ENCODE measurements at places on chromosomes 11 and 22.
A peak's percentile ranks its signal among the peaks of the same experiment; 100 is the strongest.

GRCh38 chr11:78796956-78797355 is 222.3 kb upstream of the NARS2 start:
- peaks cover 34% of the 10 kb centered on the region for H3K4me1 ChIP-seq
- H3K27me3 ChIP-seq = no peaks in the 10 kb centered on the region
- no peak overlapping the region for H3K4me3 ChIP-seq
- no peak overlapping the region for H3K27ac ChIP-seq

- no peaks in the 10 kb centered on the region for H3K36me3 ChIP-seq
- H3K27ac ChIP-seq = no peak overlapping the region
- no peak overlapping the region for H3K4me3 ChIP-seq
These were observed 29.1 kb downstream of the OPCML start for GRCh38 chr11:133503236-133503635.

GRCh38 chr11:1733716-1734640 is 16.4 kb downstream of the IFITM10 start:
- H3K27ac ChIP-seq = peak overlapping the region; percentile 40
- DNase-seq = no peak
- peaks cover 78% of the 10 kb centered on the region for H3K27me3 ChIP-seq
- H3K36me3 ChIP-seq = no peaks in the 10 kb centered on the region
- peaks cover 14% of the 10 kb centered on the region for H3K4me1 ChIP-seq

GRCh38 chr22:29750559-29751538 is 16.0 kb downstream of the ZMAT5 start:
- no peaks in the 10 kb centered on the region for H3K36me3 ChIP-seq
- H3K27me3 ChIP-seq = no peaks in the 10 kb centered on the region

DNA sequence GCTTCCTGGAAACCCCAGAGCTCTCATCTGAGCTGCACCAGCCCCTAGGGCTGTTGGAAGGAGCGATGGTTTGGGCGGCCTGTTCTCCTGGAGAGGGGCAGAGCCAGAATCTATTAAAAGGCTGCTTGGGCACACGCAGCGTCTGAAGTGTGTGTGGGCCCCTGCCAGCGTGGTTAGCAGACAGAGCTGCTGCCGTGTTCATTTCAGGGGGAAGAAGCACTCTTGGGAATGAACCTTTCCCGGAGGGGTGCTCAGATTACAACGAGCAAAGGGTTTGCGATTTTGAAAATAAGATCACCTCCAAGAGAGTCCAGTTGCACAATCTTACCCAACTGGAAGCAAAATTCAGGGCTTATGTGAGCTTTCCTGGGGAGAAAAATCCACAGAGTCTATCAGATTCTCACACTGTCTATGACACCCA is 12.9 kb downstream of the ANO1 start:
- no peaks in the 10 kb centered on the region for H3K36me3 ChIP-seq
- peaks cover 17% of the 10 kb centered on the region for H3K27me3 ChIP-seq
- peaks cover 8% of the 10 kb centered on the region for H3K4me1 ChIP-seq
- H3K4me3 ChIP-seq = no peak overlapping the region
- H3K27ac ChIP-seq = no peak overlapping the region
- DNase-seq = no peak

DNA sequence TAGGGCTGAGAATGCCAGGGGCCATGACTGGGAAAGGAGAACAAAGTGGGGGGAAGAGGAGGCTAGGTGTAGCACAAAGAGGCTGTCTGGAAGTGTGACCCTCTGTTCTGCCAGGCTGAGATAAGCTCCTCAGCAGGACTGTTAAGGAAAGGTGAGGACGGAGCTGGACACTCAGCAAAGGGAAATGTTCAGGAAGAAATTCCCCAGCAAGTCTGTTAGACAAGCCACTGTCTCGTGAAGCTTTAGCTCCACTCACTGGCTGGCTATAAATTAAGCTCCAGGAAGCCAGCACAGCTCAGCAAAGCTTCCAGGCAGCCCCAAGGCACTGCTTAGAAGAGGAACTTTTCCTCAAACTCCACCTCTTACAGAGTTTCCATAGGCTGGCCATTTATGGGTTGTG is 181.2 kb upstream of the API5 start:
- H3K4me1 ChIP-seq = no peaks in the 10 kb centered on the region
- no peak overlapping the region for H3K27ac ChIP-seq
- DNase-seq = no peak
- no peak overlapping the region for H3K4me3 ChIP-seq

DNA sequence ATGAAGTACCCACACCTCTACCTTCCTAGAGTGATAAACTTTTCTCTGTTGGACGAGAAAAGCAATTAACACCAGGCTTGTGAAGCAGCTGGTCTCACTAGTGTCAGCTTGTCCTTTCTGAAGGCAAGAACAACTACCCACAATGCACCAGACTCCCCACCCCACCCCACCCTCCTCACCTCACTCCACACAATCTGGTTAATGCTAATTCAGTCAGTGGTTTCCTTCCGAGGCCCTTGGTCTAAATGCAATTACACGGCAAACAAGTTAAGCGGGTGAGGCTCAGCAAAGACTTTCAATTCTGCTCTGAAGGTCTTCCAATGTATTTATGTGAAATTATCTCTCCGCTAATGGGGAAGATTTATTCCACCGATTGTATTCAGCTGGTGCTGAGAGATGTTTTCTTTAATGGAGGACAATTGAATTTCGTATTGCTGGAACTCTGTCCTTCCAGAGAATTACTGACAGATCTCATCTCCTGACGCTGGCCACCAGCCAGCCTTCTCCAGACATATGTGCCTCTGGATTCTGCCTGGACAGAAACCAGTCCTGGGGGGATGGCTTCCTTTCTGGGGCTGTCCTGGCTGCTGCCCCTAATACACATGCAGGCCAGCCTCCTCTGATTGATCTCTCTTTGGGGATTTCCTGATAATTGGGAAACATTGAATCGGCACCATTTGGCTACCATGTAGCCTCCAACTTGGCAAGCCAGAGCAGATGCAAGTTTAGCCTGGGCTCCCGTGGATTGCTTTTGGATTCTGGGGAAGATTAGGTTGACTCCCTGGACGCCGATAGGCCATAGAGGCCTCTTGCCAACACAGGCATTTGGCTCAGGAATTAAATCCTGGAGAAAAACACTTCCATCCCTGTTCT is 165.8 kb upstream of the NARS2 start:
- no peak overlapping the region for H3K4me3 ChIP-seq
- H3K27ac ChIP-seq = no peak overlapping the region
- peaks cover 2% of the 10 kb centered on the region for H3K4me1 ChIP-seq

- H3K36me3 ChIP-seq = no peaks in the 10 kb centered on the region
- no peak overlapping the region for H3K27ac ChIP-seq
- no peak for DNase-seq
These were observed 60.0 kb upstream of the NUP160 start for GRCh38 chr11:47908198-47908597.

GRCh38 chr11:8989453-8989852 is 14.3 kb downstream of the NRIP3 start:
- H3K4me3 ChIP-seq = no peak overlapping the region
- DNase-seq = no peak
- H3K27ac ChIP-seq = no peak overlapping the region

DNA sequence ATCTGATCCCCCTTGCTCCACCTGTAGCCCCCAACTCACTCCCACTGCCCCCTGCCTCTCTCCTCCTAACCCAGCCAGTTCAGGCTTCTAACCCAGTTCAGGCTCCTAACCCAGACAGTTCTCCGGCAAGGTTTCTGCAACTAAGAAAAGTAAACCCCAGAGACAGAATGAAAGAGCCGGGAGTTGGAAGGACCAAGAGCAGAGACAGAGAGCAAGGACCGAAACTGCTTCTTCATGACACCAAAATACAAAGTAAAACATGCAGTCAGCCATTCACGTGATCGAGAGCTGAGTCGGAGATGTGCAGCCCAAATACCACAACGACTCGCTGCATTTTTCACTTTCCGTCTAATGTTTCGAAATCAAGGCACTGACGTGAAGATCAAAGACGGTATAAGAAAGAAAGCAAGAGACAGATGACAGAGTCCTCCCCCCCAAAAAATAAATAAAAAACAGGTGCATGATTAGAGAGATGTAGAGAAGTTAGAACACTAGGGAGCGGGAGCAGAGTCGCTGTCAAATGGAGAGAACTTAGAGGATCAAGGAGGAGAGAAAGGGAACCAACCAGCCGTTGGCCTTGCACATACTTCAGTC is 884 bp downstream of the IL10RA start:
- H3K4me3 ChIP-seq = peak overlapping the region; percentile 22
- no peak for DNase-seq
- no peaks in the 10 kb centered on the region for H3K36me3 ChIP-seq
- peaks cover 61% of the 10 kb centered on the region for H3K27me3 ChIP-seq

DNA sequence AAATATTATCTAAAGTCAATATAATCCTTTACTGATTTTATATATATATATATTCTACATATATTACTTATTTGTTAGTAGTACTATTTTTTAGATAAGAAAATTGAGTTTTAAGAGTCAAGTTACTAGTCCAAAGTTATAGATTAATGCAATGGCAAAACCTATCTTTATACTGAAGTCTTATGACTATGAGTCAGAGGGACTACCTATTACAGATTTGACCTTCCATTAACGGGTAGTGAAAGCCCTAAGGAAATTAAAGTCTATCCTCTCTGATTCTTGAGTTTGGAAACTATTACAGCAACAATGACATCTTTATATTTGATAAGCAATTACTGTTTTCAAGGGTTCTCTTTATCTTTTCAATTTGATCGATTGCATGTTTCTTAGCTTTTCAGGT is 315.8 kb downstream of the CASP12 start:
- no peaks in the 10 kb centered on the region for H3K36me3 ChIP-seq
- H3K27me3 ChIP-seq = no peaks in the 10 kb centered on the region
- H3K27ac ChIP-seq = no peak overlapping the region
- H3K4me1 ChIP-seq = peaks cover 1% of the 10 kb centered on the region
- H3K4me3 ChIP-seq = no peak overlapping the region
- no peak for DNase-seq

GRCh38 chr11:14422052-14422813 is 63.2 kb upstream of the RRAS2 start:
- DNase-seq = peak; percentile 12
- H3K27ac ChIP-seq = no peak overlapping the region
- H3K36me3 ChIP-seq = no peaks in the 10 kb centered on the region
- peaks cover 5% of the 10 kb centered on the region for H3K27me3 ChIP-seq
- H3K4me3 ChIP-seq = no peak overlapping the region

DNA sequence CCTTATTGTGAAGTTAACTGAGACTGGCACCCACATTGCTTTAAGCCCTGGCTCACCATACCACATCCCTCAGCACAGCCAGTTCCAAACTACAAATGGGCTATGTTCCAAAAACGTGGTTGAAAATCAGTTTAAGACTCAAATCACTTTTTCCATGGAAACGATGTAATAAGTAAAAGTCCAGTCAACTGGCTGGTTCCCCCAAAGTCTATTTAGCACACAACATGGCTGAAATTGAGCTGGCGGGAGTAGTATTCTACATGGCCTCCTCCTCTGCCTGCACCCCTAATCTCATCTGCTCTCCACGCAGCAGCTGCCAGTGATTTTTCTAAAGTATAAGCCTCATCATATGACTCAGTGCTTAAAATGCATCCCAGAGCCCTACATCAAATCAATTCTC is 40.9 kb upstream of the BIRC3 start:
- H3K4me1 ChIP-seq = peaks cover 46% of the 10 kb centered on the region
- no peak for DNase-seq
- H3K27me3 ChIP-seq = no peaks in the 10 kb centered on the region
- H3K36me3 ChIP-seq = no peaks in the 10 kb centered on the region

DNA sequence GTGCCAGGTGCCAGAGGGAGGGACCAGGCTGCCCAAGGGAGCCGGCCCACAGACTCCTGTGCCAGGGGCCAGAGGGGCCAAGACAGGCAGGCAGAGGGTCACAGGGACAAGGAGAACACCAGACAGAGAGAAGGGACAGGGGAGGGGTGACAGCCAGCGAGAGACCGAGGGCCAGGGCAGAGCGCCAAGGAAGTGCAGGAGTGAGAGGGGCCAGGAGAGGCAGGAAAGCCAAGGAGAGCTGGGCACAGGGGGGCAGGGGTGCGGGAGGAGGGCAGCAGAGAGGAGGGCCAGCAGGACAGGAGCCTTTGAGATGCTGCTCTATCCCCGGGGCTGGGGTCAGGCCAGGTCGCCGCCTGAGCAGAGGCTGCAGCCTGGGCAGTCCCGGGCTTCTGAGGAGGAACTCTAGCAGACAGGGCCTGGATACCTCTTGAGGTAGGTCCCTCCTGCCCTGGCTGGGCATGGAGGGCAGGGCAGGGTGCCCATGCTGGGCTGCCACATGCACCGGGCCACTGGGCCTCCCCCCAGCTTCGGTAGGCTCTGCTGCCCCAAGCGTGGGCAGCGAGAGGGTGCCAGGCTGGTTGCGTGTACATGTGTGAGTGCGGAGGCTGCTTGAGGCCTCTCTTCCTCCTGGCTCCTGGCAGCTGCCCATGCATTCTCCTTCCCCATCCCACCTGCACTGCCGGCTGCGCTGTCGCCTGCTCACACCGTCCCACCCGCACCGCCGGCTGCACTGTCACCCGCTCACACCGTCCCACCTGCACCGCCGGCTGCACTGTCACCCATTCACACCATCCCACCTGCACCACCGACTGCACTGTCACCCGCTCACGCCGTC is 12.2 kb downstream of the LSP1 start:
- DNase-seq = no peak
- no peak overlapping the region for H3K27ac ChIP-seq
- H3K36me3 ChIP-seq = no peaks in the 10 kb centered on the region
- no peak overlapping the region for H3K4me3 ChIP-seq
- peaks cover 15% of the 10 kb centered on the region for H3K27me3 ChIP-seq
- H3K4me1 ChIP-seq = no peaks in the 10 kb centered on the region

GRCh38 chr22:23038334-23038642 is 32.0 kb upstream of the GNAZ start:
- H3K4me3 ChIP-seq = no peak overlapping the region
- no peaks in the 10 kb centered on the region for H3K36me3 ChIP-seq
- peaks cover 36% of the 10 kb centered on the region for H3K27me3 ChIP-seq

DNA sequence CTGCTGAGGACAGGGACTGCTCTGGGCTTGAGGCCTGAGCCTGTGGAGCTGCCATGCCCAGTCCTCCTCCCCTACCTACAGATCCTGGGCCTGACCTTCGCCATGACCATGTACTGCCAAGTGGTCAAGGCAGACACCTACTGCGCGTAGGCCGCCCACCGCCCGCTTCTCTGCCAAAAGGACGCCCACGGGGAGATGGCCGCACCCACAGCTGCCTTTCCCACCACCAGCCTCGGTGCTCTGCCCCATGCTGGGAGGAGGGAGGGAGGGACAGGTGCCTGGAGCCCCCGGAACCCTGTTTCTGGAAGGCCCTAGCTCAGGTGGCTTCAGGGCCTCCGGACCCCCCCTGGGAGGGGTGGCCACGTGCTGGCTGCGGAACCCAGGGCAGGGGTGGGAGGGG is 23.8 kb downstream of the TSPAN4 start:
- H3K27me3 ChIP-seq = no peaks in the 10 kb centered on the region
- H3K4me1 ChIP-seq = peaks cover 2% of the 10 kb centered on the region
- no peak overlapping the region for H3K27ac ChIP-seq
- H3K36me3 ChIP-seq = no peaks in the 10 kb centered on the region
- no peak overlapping the region for H3K4me3 ChIP-seq
- DNase-seq = no peak

- no peak for DNase-seq
- H3K27me3 ChIP-seq = peaks cover 13% of the 10 kb centered on the region
- H3K4me1 ChIP-seq = no peaks in the 10 kb centered on the region
- no peaks in the 10 kb centered on the region for H3K36me3 ChIP-seq
These were observed 122.9 kb upstream of the ARHGAP20 start for GRCh38 chr11:110835106-110835505.

- no peaks in the 10 kb centered on the region for H3K36me3 ChIP-seq
- H3K27ac ChIP-seq = peak overlapping the region; percentile 87
- H3K4me1 ChIP-seq = peaks cover 17% of the 10 kb centered on the region
- DNase-seq = peak; percentile 12
These were observed 64.9 kb upstream of the PAX6 start for GRCh38 chr11:31875866-31876560.

GRCh38 chr11:7299393-7299792 is 47.7 kb downstream of the SYT9 start:
- no peak overlapping the region for H3K4me3 ChIP-seq
- DNase-seq = no peak
- no peak overlapping the region for H3K27ac ChIP-seq
- H3K36me3 ChIP-seq = no peaks in the 10 kb centered on the region
- no peaks in the 10 kb centered on the region for H3K4me1 ChIP-seq

All from progenitor cell of endocrine pancreas (in vitro differentiated cells).